Upper lobe of right lung (tissue), 1 donor: ENCODE measurements at places on chromosomes 1 and 21. TPM values are rescaled to one million over a fixed set of nuclear protein-coding genes. Genes with fewer than 3 reads are reported as not detected.

KCNE2 gene
- total RNA-seq = 0.52 TPM

DIRAS3 gene
- total RNA-seq = 1.4 TPM

- peak; percentile 68 for DNase-seq
Observed at GRCh38 chr1:109186733-109187086, 27.0 kb upstream of the SARS1 start.

DNA sequence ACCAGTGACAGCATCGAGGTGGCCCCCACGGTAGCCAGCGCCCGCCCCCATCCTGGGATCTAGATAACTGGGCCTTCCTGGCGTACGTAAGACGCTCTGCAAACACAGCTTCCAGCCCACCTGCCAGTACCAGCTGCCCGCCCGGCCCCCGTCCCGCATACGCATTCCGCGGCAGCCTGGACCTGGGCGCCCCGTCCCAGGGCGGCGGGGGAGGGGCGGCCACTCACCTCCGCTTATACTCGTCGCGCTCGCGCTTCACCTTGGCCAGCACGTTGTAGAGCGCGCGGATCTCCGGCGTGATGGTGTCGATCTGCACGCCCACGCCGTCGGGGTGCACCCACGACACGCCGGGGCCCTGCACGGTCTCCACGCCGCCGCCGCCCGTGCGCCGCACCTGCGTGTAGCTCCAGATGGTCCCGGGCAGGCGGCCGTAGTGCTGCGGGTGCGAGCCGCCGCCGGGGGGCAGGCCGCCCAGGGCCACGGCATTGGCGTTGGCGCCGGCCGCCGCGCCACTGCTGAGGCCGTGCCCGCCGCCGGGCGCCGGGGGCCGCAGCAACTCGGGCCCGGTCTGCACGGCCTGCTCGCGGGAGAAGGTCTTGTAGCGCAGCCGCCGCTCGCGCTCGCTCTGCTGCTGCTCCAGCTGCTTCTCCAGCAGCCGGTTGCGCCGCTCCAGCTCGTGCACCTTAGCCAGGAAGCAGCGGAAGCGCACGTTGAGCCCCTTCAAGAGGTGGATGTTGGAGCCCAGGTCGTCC lies 859 bp downstream of the IFFO2 start:
- peak; percentile 81 for DNase-seq

DNA sequence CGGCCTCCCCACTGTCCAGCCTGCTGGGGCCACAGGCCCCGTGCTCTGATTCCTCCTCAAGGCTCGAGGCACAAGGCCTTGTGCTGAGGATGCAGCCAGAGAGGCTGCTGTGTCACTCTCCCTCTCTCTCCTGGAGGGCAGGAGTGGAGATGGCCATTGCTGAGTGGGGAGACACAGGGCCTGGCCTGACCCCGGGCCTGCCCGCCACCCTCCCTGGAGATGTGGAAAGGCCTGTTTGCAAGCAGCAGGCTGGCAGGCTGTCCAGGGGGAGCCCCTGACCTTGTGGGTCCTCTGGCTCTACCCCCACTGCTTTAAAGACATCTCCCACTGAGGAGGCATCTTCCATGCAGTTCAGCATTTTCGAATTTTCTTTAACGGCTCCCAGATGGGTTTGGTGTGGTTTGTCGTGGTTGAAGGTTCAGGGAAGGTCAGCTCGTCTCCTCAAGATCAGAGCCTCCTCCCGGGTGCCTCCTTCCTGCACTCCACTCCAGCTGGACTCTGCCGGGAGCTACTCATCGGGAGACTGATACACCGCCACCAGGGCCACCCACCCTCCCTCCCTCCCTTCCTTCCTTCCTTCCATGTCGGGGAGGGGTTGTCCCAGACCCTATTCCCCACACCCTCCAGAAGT lies 69.1 kb downstream of the SPSB1 start:
- DNase-seq = no peak

DNA sequence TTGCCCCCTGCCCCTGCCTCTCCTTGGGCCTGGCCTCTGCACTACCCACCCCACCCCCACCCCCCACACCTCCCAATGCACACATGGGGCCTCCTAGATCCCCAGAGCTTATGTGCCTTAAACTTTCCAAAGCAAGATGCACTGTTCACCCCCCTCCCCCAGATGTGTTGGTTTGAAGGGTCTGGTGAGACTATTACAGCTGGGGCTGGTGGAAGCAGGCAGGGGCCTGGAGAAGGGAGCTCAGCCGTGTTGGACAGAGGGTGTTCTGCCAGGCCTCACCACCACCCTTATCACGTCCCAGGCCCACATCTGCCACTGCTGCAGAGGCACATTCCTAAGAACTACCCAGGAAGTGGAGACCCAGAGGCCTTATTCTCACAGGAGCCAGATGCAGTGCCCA lies 18.3 kb upstream of the RSPO1 start:
- no peak for DNase-seq

- DNase-seq = no peak
Observed at GRCh38 chr1:9559673-9560072, 20.4 kb downstream of the SLC25A33 start.

DNA sequence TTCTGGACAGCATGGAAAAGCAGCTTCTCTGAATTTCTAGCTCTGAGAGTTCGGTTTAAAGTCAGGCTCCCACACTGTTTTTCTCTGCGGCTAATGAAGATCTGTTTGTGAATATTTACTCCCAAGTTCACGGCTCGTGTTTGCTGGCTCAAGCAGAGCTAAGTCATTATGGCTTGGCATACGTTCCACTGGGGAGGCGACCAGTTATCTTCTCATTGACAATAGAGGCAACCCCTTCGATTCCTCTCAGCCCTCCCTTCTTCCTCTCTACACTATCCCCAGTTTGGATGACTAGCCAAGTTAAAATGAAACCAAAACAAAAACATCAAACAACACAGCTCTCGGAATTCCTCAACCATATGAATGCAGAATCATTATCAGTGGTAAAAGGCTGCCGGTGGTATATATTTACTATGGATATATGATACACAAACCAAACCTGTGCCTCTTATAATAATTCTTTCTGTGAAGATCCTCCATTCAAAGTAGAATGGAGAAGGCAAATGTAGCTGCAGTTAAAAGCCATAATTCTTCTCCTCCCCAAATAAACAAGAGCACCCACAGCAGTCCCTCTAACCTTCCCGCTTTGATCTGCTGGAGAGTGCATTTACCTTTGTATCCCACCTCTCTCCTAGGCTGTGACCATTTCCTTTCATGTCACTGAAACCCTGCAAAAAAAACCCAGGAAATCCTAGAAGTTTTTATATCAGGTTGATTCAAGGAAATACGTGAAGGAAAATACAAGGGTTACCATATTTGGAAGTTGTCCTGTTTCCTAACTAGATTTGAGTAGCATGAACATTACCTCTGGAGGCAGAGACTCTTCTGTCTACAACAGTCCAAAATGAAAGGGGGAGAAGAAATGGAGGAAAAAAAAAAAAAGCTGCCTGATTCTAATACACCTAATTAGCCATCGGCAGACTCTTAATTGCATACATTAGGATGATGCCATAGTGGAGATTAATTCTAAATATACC lies 108.3 kb upstream of the USH2A start:
- DNase-seq = no peak

GRCh38 chr1:40984066-40984465 lies 4.6 kb downstream of the CTPS1 start:
- no peak for DNase-seq
